Fibroblast of the conjunctiva (primary cell): ENCODE measurements at places on chromosomes 3 and 15.

GRCh38 chr15:55899537-55899936 lies 93.9 kb downstream of the NEDD4 start:
- no peak for DNase-seq

GRCh38 chr15:56866803-56867202 lies 51.6 kb upstream of the TCF12 start:
- DNase-seq: no peak

- peak; percentile 51 for DNase-seq
Observed at GRCh38 chr3:63762180-63762579, 56.9 kb upstream of the C3orf49 start.

- DNase-seq: no peak
Observed at GRCh38 chr3:187110156-187110555, 29.1 kb downstream of the RPL39L start.

DNA sequence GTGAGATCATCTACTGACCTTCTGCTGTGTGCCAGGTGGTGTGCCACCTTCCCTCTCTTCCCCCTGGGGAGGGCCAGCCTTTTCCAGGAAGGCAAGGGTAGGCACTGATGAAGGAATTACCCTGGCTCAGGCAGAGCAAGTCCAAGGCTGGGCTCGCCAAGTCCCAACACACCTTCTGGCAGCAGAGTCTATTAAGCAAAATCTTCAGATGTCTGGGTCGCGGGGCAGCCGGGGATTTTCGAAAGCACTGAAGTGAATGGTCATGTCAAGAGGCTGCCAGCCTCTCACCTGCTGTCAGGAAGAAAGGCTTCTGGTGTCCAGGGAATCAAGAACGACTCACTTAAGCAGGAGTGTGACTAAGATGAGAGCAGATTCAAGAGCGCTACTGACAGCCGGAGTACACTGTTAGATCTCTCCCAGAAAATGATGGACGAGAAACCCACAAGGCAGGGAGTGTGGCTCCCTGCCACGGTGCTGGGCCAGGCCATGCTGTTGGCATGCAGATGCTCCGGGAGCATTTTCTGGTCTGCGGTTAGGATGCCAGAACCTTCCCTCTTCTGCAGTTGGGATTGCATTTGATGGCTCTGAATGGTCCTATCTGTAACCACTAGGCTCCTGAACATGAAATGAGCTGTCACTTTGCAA lies 479.8 kb downstream of the SHQ1 start:
- no peak for DNase-seq

DNA sequence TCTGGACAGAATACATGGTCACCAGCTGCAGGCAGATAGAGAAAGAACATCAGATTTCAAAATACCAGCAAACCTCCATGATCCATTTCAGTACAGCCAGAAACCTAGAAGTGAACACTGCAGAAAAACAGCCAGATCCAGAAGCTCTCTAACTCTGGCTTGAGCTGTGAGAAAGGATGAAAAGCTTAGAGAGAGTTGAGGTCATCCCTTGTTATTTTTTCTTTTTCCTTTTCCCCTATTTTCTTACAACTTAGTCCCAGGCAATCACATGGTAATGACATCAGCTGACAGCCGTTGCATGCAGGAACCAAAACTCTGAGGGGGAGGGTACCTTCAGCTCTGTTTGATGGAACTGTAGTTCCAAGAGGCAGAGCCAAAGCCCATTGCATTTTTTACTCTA lies 113.2 kb downstream of the TCF12 start:
- DNase-seq: peak; percentile 41

DNA sequence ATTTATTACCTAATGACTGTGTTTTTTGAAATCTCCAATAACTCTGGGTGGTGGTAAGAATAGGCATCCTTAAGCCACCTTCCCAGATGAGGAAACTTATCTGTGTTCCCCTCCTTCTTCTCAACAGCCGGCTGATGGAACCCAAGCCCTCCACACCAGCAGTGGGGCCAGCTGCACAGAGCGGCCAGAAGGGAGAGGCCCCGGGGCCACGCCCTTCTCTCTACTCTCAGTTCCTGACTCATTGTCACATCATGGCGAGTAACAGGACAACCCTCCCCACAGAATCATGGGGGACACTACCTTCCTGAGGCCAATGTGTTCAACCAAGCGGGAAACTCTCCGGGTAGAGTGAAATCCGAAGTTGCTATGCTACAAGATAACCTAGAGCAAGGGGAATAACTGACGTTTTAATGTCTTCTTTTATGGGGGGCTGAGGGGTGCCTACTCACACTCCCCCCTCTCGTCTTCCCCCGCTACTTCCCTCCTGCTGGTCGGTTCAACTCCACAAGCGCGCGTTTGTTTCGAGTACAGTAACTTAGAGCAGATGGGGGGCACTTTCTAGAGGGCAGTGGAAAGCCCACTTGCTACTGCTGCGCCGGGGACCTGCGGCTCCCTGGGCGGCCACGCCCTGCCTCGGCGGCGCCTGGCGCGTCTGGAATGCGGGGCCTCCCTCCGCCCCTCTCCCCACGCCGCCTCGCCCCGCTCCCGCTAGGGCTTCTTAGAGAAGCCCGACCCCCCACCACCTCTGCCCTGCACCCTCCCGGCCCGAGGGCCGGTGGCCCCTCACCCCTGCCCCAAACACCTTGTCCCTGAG lies 621 bp downstream of the ANXA2 start:
- DNase-seq: no peak

- DNase-seq: no peak
Observed at GRCh38 chr3:52128118-52128683, 26.0 kb downstream of the POC1A start.

DNA sequence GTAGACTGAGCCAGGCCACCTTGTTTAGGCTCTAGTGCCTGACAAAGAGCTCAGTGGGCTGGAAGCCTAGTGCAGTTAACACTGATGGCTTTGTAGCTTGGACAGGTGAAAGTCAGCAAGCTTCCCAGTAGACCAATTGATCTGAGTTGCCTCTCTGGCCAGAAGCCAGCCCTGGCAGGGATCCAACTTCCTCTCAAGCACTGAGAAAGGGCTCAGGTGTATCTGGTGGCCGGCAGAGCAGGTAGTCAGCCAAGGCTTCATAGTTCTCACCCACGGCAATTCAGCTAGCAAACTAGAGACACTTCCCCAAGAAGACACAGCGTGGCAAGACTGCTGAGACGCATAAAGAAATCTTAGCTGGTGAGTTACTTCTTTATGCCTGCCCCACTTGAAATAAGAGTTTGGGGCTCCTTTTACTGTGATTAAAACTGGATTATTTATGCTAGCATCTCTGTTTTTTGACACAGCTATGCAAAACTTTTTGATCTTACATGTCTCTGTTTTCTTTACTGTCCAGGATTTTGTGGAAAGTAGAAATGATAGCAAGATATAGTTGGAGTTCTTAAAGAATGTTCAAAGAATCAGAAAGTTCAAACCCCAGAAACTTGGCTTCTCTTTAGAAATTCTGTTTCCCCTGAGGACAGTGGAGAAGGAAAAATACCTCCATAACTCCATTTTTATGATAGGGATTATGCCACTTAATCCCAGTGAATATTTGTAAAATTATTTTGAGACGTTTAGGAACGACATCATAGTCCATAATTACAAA lies 8.4 kb upstream of the CA12 start:
- no peak for DNase-seq

DNA sequence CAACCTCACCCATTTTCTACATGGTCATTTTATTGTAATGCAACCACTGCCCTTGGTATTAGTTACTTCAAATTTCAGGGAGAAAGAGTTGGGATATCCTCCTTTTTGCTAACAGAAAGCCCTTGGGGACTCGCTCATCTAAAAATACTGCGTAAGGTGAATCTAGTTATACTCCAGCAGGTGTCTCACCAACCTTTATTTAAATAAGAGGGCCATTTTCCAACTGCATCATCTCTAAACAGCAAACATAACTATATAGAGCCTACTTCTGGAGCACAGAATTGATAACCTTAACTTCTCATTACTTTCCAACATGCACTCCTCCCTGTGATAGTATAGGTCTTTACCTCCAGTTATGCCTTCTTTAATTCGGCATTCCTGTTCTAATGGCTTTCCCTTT lies 77.5 kb downstream of the TBL1XR1 start:
- no peak for DNase-seq

- no peak for DNase-seq
Observed at GRCh38 chr15:67134871-67135492, 69.6 kb downstream of the SMAD3 start.

GRCh38 chr15:53976844-53977392 lies 1.3 kb upstream of the UNC13C start:
- DNase-seq: no peak

- no peak for DNase-seq
Observed at GRCh38 chr3:126693921-126694320, 10.1 kb upstream of the CHCHD6 start.

- DNase-seq: no peak
Observed at GRCh38 chr3:156489462-156489911, 65.4 kb downstream of the SSR3 start.

DNA sequence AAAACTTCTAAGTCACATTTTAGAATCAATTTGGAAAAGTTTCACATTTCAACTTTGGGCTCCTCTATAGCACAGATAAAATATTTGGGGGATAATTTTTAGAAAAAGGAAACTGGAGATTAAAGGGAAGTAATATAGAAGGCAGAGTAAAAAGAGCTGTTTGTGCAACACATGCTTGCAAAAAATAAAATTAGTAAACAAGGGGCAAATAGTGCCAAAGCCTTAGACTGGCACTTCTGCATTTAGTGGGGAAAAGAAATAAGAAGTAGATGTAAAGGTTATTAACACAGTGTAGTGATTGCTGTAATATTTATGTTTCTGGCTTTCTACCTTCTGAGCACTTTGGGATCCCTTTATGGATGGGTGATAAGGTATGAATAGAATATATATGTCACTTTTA lies 246.6 kb downstream of the CBLB start:
- DNase-seq: no peak

GRCh38 chr3:112653881-112654300 lies 12.9 kb upstream of the CCDC80 start:
- DNase-seq: peak; percentile 71

DNA sequence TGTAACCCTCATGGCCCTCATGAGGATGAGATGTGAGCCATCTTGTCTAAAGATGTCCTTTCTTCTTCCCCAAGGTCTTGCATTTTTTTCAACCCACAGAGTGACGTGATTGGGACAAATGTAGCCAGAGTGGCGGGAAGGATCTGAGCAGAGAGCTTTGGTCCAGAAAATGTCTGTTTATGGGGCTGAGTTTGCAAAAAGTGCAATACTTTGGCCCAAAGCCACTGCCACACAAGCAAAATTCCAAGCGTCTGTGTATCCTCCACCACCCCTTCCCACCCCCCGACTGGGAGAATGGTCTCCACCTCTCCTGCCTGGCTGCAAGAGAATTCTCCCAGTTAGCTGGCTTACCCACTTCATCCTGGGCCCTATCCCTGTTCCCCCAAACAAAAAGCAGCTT lies 246.9 kb upstream of the LRIG1 start:
- no peak for DNase-seq

DNA sequence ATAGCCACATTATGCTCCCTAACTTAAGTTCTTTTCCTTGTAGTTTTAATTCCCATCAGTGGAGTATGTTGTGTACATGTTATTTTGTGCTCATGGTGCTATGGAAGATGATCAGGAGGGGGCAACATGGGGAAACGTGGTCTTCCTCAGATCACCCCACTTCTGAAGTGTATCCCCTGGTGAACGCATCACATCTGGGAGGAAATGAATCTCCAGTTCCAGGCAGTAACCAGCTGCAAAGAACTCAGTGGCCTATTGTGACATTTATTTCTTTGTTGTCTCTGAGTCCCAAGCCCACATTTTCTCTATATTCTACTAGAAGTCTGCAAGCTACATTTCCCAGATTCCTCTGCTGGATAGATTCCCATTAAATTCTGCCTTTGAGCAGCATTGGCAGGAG lies 217.0 kb downstream of the SATB1 start:
- no peak for DNase-seq

- no peak for DNase-seq
Observed at GRCh38 chr3:178778589-178778988, 242.4 kb downstream of the KCNMB2 start.

GRCh38 chr3:169841171-169841570 lies 28.5 kb upstream of the LRRC34 start:
- DNase-seq: no peak

DNA sequence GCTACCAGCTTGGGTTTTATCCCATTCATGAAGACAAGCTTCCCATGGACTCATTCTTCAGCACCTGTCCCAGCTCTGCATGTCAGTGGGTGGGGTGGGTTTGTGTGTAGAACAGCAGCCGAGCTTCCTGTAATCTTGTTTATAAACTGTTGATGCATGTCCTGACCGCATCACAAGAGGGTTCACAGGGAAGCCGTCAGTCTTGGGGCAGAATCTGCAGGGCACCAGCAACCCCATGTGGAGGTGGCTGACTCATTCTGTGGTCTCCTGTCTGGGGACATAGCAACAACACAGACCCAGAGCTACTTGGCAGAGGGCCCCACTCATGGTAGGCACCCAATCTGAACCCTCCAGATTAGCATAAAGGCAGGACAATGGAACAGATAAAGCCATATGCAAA lies 35.6 kb downstream of the DAPK2 start:
- peak; percentile 42 for DNase-seq

- no peak for DNase-seq
Observed at GRCh38 chr15:98951493-98952320, 55.9 kb downstream of the PGPEP1L start.

DNA sequence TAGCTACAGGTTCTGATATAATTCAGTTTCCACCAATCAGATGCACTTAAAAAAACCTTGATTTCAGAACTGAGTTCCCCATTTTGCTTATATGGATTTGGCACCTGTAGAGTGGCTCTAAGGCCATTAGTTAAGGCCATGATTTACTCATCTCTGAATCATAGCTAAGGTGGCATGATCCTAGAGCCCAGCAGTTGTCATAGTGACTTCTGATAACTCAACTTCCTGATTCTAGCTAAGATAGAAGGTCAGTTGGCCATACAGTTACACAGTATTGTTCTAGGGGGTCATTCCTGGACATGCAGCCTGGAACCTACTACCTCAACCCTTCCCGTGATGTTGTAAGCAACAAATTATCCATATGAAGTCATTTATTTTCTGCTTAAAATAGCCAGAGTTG lies 15.9 kb upstream of the TMEM87A start:
- DNase-seq: no peak

DNA sequence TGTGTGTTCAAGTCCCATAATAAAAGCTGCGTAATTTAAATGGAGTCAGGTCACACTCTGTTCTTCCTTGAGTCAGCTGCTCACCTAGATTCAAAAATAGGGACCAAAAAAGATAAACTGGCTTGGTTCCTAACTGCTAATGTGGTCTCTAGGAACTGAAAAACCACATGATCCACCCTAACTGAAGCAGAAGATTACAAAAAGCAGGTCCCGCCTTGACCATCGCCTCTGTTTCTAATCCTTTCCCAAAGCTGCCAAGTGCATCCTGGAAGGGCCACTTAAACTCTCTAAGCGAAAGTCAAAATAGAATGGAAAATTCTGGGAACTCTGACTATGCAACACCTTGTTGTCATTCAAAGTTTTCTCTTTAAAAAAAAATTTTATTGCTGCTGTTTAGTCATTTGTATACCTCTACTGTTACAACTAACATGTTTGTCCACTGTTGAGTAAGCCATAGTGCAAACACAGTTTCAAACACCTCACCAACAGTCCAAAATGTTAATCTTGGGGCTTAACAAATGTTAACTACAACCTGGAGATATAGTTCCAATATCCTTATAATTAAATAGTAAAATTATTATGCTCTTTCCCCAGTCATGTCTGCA lies 88.9 kb upstream of the THBS1 start:
- no peak for DNase-seq
